SW480 (cell line): ENCODE measurements at places on chromosomes 1 and 21.

DNA sequence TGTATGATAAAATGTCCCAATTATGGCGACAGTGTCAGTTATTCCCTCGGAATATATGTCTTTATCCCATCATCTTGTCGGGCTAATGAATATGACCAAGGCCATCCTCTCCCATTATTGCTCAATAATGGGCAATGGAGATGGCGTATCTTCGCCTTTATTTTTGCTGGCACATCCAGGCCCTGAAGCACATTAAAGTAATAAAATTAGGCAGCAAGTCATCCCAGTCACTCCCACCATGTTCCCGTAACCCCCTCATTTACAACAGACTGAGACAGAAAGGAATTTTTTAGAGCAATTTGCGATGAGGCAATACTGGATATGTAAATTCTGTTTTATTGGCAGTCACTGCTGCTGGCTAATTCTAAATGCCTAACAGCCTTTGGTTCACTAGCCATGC lies 35.3 kb downstream of the CLIC6 start:
- DNase-seq: no peak

GRCh38 chr1:12171206-12172041 lies 4.6 kb downstream of the TNFRSF1B start:
- no peak for DNase-seq

- DNase-seq: no peak
Measured at GRCh38 chr1:78370779-78371482, 119.8 kb upstream of the PTGFR start.

DNA sequence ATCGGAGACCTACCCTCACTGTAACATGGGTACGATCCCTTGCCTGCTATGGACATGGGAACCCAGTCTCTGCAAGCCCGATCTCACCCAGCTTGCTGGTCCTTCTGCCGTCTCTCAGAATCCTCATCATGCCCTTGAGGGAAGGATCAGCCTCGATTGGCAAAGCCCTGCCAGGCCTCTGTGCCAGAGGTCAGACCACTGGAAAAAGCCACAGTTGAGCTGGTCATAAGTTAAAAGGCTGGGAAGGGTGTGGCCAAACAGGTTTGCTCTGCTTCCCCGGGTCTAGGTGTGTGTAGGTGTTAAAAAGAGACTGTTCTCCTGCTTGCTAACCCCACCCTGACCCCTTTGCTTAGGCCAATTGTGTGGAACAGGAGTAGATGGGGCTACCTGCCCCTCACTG lies 19.5 kb upstream of the PADI3 start:
- DNase-seq: peak; percentile 70

DNA sequence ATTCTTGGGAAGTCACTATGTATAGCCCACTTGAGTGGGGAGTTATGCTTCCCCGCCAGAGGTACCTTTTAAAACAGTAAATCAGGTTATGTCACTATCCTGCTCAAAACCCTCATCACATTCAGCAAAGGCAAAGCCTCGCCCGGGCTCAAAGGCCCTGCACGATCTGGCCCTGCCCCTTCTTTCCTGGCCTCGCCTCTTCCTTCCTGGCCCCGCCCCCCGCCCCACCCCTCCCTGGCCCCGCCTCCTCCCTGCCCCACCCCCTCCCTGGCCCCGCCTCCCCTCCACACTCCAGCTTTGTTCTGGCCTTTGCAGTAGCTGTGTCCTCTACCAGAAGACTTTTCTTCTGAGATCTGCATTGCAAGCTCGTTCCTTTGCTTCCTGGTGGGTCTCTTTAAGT lies 6.6 kb downstream of the LDLRAD2 start:
- peak; percentile 50 for DNase-seq

DNA sequence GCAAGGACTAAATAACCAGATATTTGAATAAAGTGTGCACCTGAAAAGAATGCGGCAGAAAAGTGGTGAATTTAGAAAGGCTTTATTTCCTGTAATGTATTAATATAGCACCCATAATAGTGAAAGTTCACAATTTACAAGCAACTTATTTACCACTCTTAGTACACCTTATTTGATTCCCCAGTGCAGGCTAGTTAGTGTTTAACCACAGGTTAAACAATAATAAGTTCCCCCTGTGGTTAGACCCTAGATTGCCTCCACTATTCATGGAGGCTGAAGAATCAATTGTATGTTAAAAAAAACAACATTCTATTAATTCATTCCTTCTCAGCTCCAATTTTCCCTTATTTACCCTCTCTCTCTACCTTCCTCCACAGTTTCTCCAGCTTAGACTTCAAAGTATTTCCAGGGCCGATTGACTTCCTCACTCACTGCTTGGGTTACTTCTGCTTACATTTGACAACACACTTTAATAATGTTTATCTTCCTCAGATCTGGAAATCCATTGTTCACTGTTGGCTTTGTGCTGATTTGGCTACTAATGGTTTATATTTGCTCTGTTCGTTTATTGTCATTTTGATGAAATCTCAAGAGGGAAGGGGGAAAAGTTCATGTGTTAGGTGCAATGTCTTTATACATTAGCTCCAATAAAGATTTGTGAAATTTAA lies 796.3 kb downstream of the BRINP3 start:
- no peak for DNase-seq
